CD4-positive, alpha-beta T cell treated with Interleukin-4 for 1 hour (primary cell): ENCODE measurements at places on chromosomes 5 and 9.

GRCh38 chr9:99414321-99414720 is 192.2 kb downstream of the SEC61B start:
- no peak for DNase-seq

DNA sequence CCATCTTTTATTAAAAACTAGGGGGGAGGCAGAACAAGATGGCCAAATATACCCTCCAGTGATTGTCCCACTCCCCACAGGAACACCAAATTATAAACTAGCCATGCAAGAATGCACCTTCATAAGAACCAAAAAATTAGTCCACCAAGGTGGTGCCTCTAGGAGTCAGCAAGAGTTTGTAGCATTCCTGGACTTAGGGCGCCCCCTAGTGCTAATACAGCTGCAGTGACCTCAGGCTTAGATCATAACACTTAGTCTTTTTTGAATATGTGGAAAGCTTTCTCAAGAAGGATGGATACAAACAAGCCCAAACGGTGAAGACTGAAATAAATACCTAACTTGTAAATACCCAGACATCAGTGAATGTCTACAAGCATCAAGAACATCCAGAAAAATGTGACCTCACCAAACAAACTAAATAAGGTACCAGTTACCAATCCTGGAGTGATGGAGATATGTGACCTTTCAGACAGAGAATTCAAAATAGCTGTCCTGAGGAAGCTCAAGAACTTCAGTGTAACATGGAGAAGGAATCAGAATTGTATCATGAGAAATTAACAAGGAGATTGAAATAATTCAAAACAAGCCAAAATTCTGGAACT is 19.3 kb downstream of the PPIP5K2 start:
- peak; percentile 80 for DNase-seq

GRCh38 chr9:117344892-117345660 is 69.8 kb downstream of the ASTN2 start:
- no peak for DNase-seq

GRCh38 chr5:139275956-139276355 is 17.6 kb upstream of the MATR3 start:
- no peak for DNase-seq

DNA sequence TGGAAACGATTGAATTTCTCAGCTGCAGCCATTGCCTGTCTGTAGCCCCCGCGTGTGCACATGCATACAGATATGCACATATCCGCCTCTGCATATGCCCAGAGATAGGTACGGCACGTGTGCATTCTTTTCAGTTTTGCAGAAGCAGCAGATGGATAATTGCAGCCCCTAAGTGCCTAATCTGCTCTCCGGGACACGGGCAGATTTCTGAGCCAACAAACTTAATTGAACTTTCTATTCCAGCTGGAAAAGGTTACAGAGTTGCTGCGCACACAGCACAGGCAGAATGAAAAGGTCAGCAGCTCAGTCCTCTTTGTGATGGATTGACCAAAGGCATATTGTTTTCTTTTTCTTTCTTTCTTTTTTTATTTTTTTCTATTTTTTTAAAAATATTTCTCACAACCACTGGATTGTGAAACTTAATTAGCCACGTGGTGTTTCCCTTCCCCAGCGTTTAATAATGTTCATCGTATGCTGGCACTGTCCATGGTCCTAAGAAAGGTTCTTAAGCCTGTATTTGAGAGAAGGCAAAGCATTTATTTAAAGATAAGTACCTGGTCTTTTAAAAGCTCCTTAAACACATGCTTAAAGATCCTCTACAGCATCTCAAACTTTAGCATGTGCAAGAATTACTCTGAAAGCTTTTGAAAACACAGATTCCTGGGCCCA is 270.2 kb upstream of the BRINP1 start:
- no peak for DNase-seq

- no peak for DNase-seq
These were observed 348.7 kb downstream of the MAN2A1 start for GRCh38 chr5:110038297-110038997.

DNA sequence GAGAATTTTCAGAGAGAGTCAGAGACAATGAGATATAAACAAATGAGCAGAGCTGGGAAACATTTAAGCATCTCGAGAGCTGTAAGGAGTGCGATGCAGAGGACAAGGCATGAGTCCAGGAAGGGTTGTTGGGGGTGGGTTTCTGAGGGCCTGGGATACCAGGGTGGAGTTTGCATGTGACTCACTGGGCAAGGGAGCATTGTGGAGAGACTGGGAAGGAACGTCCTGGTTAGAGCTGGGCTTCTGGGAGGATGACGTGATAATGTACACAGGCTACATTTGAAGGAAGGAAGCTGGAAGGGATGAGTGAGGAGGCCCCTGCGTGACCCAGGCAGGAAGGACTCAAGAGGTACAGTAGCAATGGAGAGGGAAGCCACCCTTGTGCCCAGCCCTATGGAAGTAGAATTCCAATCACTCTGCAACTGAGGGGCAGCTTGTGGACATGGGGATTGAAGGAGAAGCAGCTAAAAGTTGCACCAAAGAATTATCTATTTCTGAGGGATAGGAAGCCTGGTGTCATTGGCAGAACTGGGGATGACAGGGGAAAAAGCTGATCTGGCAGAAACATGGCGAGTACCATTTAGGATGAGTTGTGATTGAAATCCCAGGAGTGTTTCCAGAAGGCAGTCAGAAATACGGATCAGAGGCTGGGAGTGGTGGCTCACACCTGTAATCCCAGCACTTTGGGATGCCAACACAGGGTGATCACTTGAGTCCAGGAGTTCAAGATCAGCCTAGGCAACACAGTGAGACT is 59.3 kb upstream of the AFAP1L1 start:
- no peak for DNase-seq

DNA sequence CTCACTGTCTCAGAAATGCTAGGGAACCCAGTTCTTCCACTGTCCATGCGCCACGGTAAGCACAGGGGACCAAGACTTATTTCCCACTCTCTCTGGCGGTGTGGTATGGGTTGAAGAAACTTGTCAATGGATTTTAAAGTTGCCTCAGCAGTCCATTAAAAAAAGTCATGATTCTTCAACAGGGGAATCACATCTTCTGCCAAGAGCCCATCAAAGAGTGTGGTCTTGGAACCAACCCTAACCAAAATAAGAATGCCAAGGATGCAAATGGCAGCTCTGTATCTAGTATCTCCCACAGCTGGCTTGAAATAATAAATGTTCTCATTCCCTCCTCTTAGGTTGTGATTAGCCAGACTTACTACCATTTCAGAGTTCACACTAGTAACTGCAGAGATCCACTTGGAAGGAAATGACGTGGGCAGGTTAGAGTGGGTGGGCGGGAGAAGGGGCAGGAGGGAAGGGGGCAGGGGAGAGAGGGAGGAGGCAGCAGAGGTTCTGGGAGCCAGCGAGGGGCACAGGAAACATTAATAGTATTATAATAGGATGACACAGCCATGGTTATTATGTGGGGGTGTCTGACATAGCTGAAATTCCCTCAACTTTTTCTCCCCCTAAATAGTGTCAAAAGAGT is 17.6 kb downstream of the PTCH1 start:
- DNase-seq = no peak

DNA sequence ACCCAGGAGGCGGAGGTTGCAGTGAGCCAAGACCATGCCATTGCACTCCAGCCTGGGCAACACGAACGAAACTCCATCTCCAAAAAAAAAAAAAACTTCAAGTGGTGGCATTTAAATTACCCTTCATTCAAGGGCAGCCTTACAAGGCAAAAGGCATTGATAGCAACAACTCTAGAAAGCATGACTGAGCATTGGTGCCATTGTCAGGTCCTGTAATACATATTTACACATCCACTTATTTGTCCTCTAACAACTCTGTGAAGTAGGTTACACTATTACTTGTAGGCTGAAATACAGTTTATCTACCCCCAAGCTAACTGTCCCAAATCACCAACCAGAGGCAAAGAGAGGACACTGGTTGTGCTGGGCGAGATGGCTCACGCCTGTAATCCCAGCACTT is 52.7 kb upstream of the LARP1 start:
- no peak for DNase-seq

- no peak for DNase-seq
These were observed 50.0 kb upstream of the FAM120AOS start for GRCh38 chr9:93503381-93503780.

GRCh38 chr9:135817951-135818717 is 89.2 kb downstream of the CAMSAP1 start:
- DNase-seq = no peak

GRCh38 chr5:142115937-142116614 is 7.5 kb downstream of the NDFIP1 start:
- no peak for DNase-seq

GRCh38 chr9:105475302-105475701 is 27.5 kb downstream of the FSD1L start:
- DNase-seq = no peak

DNA sequence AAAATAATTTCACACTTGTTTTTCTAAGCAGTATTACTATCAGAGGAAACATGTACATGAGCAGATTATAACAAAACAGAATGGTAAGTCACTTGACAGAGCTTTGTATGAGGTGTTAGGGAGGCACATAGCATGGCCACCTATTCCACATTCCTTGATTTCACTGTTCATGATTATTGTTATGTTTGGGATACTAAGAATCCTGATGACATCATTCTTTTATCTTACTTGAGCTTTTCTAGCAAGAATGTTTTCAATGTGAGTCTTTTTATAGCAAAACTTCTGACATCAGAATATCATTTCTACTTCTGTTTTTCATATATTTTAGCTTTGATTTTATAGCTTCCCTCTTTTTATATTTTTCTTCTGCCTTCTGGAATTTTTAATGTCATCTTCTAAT is 208.2 kb downstream of the DMRTA1 start:
- no peak for DNase-seq

- DNase-seq = no peak
These were observed 196.5 kb upstream of the CDH9 start for GRCh38 chr5:27234916-27235315.

DNA sequence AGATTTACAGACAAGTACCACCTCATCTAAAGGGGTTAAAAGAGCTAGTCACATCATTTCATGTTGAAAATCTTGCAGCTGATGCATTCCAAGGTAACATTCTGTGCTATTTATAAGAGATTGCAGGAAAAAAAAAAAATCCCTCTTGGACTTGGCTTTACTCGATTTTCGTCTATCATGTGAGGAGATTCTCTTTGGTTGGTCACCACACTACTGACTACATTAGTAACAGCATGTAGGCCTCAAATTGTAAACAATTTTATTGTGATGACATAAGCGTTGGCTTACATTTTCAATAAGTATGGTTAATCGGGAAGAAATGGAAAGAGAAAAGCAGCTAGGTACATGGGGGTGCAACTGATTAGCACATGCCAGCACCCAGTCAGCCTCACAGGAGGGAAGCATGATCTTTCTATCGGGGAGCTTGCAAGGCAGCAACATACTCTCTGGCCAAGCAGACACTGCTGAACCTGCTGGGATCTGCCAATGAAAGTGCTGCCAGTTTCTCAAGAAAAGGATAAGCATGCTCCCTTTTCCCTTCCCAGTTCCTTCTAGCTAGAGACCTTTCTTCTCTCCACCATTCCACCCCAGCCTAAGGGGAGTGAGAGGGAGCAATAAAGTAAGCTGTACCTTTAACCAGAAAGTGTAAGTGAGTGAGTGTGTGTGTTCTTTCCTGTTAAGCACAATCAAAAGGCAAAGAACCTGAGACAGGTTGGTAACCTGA is 7.5 kb downstream of the NREP start:
- DNase-seq = no peak

DNA sequence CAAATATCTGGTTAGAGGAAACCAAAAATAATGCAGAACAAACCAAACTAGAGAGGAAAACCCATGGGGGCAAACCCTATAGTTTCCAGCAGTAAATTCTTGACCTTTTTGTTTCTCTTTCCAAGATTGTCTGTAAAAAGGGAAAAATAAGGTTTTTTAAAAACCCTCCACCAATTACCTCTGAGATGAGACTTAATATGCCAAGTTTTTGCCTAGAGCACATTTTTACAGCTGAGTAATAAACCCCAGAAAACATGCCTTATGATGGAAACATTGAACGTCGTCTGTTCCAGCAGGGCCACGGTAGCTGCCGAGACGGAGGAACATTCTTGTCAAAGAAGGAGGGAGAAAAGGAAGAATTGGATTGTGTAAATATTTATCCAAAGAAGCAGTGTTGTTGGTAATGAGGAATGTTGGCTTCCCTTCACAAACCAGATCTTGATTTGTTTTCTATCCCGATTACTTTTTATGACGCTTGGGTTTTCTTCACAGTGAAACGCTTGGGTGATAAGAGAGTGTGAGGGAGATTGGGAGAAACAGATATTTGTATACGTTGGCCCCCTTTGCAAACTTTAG is 17.3 kb upstream of the MSX2 start:
- DNase-seq = no peak

- DNase-seq = no peak
These were observed 83.2 kb upstream of the ZNF462 start for GRCh38 chr9:106779796-106780195.
